ENCODE measurements at places on chromosomes 11 and 22.
A peak's percentile ranks its signal among the peaks of the same experiment; 100 is the strongest.

DNA sequence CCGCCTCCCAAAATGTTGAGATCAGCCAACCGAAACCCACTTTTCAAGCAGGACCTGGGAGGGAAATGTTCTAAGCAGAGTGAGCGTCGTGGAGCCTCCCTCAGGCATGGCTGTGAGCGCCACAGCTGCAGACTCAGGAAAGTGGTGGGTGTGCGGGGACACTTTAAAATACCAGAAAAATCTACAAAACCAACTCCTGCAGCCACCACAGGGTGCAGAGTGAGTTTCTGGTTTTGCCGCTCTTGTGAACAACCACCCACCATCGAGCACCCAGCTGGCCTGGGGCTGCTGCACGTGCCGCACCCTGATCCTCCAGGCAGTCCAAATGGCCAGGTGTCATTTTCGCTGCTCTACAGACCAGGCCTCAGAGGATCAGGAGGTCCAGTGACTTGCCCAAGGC, 46.9 kb downstream of the CELSR1 start:
- no peak for DNase-seq

DNA sequence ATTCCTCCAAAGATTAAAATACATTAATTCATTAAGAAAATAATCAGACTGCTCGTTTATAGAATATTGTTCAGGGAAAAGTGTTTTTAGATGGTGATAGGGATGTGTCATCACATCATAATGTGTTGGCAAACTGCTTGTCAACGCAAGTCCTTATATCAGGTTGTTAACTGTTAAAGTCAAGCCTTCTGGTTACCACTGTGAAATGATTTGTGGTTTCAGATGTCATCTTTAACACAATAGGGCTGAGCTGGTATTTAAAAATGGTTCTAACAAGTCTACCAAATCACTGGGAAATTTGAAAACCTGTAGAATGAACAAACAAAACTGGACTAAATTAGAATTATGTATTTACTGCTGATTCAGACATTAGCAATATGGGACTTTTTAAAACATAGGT, 2.4 kb upstream of the MMP13 start:
- peak; percentile 27 for DNase-seq

GRCh38 chr22:21764038-21764804, 28.6 kb upstream of the YPEL1 start:
- no peak for DNase-seq

- no peak for DNase-seq
These were observed at the start of gene APOL1 for GRCh38 chr22:36252754-36253522. TSS of gene APOL1 (plus strand) at chr22:36253133. CDS start at chr22:36254956, 1,823 bp downstream.

GRCh38 chr11:12279672-12280108, 97.7 kb upstream of the PARVA start:
- no peak for DNase-seq

- DNase-seq, result no peak
These were observed 14.2 kb downstream of the PDE3B start for GRCh38 chr11:14657841-14658240.

- DNase-seq, result no peak
These were observed 12.8 kb downstream of the TBC1D22A start for GRCh38 chr22:46774980-46775849.

- DNase-seq, result no peak
These were observed 33.5 kb downstream of the LRRC10B start for GRCh38 chr11:61542024-61542461.

DNA sequence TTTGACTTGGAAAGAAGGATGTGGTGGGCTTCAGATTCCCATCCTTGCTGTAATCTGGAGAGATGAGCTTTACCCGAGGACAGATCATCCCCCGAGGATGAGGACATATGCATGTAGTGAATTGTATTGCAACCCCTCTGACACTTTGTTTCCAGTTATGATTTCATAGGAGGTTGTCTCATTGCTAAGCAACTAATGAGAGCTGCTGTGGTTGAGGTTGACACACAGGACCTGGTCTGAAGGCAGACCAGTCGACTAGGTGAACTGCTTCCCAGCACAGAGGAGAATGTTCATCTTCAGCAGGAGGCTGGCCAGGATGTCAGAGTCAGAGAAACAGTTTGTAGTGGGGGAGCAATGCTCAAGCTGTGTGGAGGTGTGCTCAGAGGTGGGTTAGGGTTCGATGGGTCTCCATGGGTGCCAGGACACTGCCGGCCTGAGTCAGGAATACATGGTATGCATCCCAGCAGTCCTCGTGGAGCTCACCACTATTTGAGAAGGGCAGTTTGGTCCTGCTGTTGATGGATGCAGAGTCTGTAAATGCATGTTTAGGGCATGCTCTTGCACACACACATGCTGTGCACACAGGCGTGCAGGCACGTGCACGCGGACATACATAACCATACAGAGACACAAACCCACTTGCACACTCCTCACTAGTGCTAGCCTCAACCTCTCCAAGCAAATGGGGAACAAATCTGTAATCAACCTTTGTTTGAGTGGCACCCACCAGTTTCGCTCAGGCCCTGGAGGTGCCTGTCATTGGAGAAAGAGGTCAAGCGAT, 153.7 kb downstream of the TBC1D22A start:
- DNase-seq, result no peak

DNA sequence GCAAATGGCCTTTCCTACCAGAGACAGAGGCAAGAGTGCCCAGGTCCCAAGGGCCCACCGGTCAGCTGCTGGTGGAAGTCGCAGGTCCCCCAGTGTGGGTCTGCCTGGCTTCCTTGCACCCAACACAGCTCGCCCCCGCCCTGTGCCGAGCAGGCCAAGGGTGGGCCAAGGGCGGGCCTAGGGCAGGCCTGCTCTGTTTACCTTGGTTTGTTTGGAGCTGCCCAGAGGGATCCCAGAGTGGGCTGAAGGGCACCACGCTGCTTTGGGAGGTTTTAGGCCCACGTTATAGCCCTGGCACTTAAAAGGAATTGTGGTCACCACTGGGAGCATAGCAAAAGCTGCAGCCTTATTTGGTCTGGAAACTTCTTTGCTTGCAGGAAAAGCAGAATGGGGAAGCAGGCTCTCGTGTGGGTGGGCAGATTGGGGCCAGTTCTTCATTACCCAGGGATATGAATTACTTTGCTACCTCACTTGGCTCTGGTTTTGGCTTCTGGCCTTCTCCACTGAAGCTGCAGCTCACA, 38.0 kb downstream of the MRGPRD start:
- peak; percentile 42 for DNase-seq

DNA sequence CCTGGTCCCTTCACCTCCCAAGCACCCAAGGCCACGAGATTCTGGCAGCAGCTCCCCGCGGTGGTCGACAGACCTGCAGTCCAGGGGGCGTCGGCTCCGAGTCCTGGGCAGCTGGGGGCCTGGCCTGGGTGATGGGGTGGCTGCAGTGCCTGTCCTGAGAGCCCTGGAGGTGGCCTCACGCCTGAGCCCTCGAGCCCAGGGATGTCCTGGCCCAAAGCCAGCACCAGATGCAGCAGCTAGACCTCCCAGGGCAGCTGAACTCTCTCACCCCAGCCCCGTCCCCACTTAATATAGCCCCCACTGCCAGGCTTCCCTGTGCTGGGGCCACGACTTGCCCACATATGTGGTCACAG, 6.6 kb downstream of the LMNTD2 start:
- DNase-seq, result no peak

DNA sequence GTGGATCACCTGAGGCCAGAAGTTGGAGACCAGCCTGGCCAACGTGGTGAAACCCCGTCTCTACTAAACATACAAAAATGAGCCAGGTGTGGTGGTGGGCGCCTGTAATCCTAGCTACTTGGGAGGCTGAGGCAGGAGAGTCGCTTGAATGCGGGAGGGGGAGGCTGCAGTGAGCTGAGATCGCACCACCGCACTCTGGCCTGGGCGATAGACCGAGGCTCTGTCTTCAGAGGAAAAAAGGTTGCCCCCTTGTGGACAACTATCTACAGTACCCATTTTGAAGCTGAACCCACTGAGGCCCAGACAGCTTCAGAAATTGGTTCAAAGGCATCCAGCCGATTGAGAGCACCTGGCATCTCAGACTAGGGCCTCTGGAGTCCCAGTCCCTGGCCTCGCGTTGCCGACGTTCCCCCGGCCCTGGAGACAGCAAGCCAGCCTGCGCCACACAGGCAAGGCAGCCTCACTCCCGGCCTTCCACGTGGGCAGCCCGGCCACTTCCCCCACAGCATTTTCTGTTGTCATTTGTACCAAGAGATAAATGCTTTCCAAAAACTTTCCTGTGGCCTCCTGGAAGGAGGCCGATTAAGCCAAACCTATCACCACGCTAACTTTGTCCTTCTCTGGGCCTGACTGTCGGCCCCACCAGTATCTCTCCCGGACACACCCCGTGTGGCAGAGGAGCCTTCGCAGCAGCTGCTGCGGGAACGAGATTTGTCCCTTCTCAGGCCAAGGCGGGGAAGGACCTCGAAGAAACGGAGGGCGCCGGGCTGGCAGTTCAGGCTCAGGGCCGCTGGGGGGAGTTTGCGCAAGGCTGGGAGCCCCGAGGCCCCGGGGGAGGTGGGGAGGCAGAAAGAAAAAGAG, 82.8 kb downstream of the FLI1 start:
- peak; percentile 44 for DNase-seq

DNA sequence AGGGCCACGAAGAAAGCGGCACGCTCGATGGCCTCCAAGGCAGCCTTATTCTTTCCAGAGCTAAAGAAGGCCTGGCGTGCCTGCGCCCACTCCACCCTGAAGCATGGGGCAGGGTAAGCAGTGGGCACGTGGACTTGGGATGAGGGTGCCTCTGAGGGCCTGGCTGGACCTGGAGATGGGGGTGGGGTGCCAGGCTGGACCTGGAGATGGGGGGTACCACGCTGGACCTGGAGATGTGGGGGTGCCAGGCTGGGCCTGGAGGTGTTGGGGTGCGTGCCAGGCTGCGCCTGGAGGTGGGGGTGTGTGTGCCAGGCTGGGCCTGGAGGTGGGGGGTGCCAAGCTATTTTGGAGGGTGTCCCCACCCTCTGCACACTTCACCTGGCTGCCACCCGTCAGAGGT, 5.3 kb downstream of the CPT1B start:
- no peak for DNase-seq

DNA sequence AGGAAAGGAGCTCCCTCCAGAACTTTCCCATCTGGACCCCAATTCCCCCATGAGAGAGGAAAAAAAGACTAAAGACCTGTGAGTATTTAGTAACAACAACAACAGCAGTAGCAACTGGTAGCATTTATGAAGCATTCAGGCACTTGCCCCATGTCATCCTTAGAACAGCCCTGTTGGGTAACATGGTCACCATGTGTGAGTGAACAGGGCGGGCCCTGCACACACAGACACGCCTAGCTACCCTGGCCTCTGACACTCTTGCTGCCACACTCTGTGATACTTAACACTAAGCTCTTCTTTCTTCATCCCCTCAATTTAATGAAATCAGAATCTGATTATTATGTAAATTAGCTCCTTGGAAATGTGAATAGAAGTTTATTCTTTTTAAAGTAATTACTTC, 26.1 kb upstream of the SLC25A18 start:
- DNase-seq, result no peak

- DNase-seq, result peak; percentile 73
These were observed 252.0 kb downstream of the CTTN start for GRCh38 chr11:70650075-70650909.

GRCh38 chr22:28208036-28208435, 289.0 kb upstream of the PITPNB start:
- DNase-seq, result peak; percentile 12

DNA sequence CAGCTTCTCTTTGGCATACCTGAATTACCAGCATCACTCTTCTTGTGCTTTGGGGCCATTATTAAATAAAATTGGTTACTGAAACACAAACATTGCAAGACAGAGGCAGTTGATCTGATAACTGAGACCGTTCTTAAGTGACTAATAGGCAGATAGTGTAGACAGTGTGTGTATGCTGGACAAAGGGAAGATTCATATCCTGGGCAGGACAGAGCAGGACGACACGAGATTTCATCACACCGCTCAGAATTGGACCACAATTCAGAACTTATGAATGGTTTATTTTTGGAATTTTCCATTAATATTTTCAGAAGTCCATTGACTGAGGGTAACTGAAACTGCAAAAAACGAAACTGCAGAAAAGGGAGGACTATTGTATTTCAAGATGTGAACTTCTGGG, 68.6 kb downstream of the LDLRAD3 start:
- no peak for DNase-seq

- DNase-seq, result no peak
These were observed 59.6 kb downstream of the LRRC32 start for GRCh38 chr11:76610871-76611475.

DNA sequence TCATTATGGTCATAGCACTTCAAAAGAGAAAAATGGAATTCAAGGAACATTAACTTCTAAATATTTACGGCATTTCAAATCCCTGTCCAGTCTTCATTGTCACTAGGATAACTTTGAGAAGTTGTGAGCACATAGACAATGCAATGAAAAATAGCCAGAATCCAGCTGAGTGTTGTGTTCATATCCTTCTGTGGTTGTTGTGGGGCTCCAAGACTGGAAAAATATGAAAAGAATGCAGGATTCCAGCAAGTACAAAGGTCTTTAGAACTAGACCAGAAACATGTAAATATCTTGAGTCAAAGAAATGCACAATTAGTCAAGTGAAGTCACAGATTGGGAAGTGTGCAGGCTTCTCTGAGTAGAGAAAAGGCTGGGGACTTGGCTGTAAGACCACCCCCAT, 68.7 kb downstream of the WT1 start:
- DNase-seq, result peak; percentile 15

DNA sequence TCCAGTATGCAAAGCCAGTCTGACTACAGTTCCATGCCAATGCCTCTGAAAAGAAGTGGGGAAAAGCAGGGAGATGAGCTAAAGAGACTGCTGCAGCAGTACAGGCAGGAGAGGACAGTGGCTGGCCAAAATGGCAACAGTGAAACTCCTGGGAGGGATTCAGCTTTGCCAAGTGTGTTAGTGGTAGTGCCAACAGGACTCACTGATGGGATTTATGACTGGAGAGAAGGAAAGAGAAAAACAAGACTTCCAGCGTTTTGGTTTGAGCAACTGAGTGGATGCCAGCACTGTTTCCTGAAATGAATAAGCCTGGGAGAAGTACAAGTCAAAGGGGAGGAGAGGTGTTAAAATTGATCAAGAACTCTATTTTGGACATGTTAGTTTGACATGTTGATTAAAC, 80.9 kb downstream of the PLEKHA7 start:
- no peak for DNase-seq

DNA sequence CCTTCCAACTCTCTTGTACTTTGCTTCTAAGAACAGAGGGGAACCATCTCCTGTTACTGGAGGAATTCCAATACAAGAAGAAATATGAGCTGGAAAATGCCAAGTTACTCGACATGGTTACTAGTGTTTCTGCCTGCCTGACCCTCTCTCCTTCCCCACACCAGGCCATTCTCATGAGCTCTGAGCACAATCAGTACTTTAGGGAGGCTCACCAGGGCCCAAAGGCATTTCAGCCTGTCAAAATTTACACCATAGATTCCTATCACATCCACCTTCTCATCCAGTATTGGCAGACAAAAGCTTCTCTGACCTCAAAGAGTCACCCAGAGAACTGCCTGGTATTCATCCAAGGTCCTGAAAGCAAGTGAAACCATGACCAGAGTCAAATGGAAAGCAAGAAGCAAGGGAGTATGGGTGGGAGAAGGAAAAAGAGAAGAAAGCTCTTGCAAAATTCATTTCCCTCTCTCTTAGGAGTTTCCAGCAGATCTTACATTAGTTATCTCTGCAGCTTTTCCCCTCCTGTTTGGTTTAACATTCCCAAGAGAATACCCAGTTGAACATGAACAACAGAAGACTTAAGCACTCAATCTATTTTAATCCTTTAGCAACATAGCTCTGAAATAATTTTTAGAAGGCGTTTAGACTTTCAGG, 58.7 kb upstream of the NCAM1 start:
- DNase-seq, result no peak

All from fibroblast of skin of scalp (primary cell).